ENCODE measurements at places on chromosomes 11 and 22. TPM values are rescaled to one million over a fixed set of nuclear protein-coding genes. Genes with fewer than 3 reads are reported as not detected.
A peak's percentile ranks its signal among the peaks of the same experiment; 100 is the strongest.

DNA sequence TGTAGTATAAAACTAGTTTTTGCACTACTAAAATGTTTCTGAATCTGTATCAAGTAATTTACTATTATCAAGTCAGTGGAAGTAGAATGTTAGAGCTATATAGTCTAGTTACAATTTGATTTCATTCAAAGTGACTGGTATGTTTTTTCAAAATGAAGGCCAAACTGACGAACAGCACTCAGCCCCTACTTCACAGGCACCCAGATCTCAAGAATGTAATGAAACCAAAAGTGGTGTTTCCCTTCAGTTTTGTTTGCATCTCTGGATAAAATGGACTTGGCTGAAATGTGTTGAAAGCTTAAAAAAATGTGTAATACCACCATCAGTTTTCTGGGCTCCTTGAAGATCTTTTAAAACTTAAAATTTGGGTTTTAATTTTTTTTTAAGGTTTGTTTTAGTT, 46.4 kb downstream of the QSER1 start:
- no peak for DNase-seq

DNA sequence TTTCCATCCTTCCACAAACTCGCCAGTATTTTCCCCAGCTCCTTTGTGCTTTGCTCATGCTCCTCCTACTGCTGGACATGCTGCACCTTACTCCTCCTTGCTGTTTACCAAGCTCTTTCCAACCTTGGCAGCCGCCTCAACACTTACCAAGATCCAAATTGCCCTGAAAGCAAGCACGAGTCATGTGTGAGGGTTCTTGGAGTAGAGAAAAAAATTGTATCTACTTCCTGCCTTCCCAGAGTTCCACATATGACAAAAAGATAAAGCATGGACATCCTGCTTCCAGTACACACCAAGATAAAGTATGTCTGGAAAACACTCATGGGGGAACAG, 767.5 kb downstream of the NTM start:
- no peak for DNase-seq

DNA sequence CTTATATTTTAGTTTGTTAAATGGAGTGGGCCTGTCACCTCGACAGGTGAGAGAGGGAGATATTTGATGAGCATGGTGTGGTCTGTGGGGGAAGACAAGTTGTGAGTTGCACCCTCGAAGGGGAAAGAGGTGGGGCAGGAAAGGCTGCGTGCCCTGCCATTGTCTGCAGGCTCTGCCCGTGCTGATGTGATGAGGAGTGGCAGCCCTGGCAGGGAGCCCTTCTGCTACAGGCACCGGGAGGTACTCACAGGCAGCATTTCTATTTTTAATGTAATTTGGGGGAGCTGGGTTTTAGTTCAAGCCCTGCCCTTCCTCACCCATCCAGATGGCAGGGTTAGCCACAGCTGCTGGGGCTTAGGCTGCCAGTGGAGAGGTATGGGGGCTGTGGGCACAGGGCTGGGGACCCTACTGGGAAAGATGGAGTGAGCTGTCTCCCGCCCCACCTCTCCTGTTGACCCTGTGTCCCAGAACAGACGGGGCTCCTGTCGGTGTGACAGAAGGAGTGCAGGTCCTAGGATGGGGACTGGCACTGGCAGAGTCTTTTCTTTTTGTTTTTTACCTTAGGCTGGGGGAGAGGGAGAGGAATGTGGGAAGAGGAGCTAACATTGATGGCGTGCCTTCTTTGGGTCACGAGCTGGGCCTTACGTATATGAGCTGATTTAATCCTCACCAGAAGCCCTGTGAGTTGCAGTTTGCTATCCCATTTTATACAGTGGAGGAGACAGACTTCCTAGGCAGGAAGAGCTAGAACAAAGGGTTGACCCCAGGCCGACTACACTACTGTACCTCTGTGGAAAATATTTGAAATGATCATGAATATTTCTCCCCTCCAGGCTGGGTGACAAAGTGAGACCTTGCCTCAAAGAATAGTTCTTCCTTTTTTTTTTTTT, 51.6 kb downstream of the CEP164 start:
- no peak for DNase-seq

GRCh38 chr11:31441296-31441695, 68.1 kb downstream of the IMMP1L start:
- no peak for DNase-seq

- no peak for DNase-seq
Measured at GRCh38 chr11:20621679-20622078, 22.3 kb downstream of the SLC6A5 start.

GRCh38 chr11:82682003-82682751, 51.5 kb downstream of the FAM181B start:
- DNase-seq = no peak

GRCh38 chr11:313787-314553, at the start of gene IFITM1:
Gene IFITM1 (plus strand): TSS chr11:314040. CDS start chr11:314171, 131 bp downstream.
- DNase-seq = peak; percentile 67

GRCh38 chr11:13429836-13430235, 33.2 kb downstream of the BTBD10 start:
- DNase-seq = no peak

DNA sequence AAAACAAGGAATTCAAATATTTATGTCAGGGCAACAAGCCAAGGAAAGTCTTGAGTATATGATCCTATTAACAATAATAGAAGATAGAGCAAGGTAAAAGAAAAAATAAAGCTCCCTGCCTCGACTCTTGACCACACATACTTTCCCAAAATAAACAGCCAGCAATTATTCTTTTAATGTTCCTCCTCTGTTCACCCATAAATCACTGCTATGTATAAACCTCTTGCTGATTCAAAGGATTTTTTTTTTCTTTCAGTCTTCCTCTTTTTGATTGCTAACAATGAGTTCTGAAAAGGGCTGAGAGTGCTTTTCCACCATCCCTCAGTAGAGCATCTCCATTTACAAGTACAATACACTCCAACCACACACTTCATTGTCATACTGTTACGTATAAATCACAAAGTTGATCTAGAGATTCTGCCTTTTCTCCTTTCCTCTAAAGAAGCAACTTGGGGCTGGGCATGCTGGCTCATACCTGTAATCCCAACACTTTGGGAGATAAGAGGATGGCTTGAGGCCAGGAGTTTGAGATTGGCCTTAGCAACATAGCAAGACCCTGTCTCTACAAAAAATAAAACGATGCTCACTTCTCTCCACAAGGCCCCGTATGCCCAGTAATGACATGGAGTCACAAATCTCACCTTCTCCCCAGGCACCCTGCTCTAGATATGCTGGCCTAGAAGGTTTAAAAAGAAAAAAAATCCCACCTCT, 24.0 kb downstream of the RAB30 start:
- DNase-seq = no peak

DNA sequence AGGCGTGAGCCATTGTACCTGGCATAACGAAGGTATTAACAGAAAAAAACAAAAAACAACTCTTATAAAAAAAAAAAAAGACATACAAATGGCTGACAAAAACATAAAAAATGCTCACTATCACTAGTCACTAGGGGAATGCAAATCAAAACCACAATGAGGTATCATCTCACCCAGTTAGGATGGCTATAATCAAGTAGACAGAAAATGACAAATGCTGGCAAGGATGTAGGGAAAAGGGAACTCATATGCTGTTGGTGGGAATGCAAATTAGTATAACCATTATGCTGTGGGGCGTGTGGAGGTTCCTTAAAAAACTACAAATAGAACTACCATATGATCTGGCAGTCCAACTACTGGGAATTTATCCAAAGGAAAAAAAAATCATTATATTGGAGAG, 17.0 kb downstream of the THY1 start:
- DNase-seq = no peak

DNA sequence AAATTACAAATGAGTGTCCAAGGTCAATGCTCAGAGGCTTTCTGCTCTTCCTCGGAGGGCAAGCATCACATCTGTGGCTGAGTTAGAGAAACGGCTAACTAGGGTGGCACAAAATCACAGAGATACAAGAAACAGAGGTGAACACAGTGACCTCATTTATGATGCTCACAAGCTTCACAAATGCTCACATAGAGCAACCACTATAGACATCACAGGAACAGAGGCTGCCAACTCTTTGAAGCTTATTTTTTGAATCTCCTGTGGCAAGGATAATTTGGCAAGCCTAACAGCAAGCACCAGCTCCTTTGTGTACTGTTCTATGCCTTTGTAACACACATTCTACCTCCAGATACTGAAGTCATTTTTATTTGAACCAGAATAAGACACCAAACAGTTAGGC, 416.5 kb upstream of the DDI1 start:
- no peak for DNase-seq

DNA sequence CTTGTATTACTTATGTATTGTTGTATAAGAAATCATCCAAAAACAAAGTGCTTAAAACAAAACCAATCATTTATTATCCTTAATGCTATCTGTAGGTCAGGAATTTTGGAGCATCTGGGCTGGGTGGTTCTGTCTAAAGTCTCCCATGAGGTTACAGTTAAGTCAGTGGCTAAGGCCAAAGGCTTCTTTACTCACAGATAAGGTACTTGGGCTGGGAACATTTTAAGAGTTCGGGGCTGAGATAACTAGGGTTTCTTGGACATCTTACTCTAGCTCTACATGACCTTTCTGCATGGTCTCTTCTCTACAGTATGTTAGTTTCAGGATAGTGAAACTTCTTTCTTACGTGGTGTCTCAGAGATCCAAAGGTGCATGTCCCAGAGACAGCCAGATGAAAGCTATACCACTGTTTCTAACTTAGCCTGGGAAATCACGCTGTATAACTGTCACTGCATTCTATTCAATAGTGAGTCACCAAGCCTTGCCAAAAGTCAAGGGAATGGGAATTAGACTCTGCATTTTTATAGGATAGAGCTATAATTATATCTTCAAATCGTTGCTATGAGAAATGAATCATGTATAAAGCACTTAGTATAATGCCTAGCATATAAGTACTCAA, 29.6 kb downstream of the SOX6 start:
- DNase-seq = no peak

DNA sequence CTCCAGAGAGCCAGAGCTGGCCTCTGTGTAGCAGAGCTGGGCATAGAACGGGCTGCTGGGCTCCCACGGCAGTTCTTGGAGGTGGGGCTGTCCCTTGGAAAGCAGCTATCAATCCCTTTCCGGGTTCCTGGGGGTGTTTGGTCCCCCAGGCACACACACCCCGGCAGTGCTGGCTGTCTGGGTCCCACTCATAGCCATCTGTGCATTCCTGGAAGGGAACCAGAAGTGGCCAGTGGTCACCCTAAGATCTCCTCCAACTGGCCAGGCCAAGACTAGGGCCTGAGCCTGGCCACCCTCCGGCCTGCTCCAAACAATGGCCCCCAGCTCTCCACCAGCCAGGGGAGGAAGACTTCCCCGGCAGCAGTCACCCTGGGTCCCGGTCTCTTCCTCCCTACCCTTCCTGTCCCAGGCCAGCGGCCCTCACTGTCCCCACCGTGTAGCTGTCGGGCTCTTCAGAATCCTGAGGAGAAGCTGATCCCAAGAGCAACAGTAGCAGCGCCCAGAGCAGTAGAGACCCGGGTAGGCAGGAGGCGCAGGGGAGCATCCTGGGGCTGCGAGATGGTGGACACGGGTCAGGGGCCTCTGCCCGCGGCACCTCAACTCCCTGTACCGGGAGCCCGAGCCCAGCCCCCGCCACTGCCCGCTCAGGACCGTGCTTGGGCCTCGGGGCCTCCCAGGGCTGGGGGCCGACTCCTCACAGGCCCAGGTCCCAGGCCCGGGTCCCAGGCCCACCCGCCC, 620 bp downstream of the EFEMP2 start:
- DNase-seq = no peak

GRCh38 chr22:25692397-25693267, 49.4 kb upstream of the MYO18B start:
- no peak for DNase-seq

DNA sequence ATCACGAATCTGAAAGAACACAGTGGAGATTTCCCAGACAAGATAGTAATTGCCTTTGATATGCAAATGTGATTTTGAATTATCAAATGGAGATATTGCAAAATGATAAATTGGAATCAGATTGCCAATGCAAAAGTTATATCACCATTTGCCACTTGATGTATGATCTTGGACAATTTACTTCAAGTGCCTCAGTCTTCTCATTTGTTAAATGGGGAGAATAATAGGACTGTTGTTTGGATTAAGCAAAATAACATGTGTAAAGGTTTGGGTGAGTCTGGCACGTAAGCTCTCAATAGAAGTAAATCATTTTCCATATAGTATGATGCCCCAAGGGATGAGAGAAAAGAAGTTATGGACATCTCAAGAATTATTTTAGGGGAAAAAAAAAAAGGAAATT, 7.9 kb upstream of the PHF21A start:
- DNase-seq = no peak

The MEI1 gene
- 28.8 TPM for total RNA-seq

The SCUBE1 gene
- 0.08 TPM for total RNA-seq

The MMP13 gene
- total RNA-seq = not detected

The PDE2A gene
- total RNA-seq = 0.42 TPM

The MMP8 gene
- total RNA-seq = 0.14 TPM

The B4GALNT4 gene
- 1.9 TPM for total RNA-seq

The TMEM151A gene
- not detected for total RNA-seq

The OR10G4 gene
- not detected for total RNA-seq

The MUC5B gene
- not detected for total RNA-seq

The SCGB1D2 gene
- not detected for total RNA-seq

The POLR3H gene
- total RNA-seq = 69.2 TPM

Measured in activated naive CD8-positive, alpha-beta T cell treated with anti-CD3 and anti-CD28 coated beads for 36 hours (primary cell).